SW480 (cell line): ENCODE measurements at places on chromosomes 2 and 18.

DNA sequence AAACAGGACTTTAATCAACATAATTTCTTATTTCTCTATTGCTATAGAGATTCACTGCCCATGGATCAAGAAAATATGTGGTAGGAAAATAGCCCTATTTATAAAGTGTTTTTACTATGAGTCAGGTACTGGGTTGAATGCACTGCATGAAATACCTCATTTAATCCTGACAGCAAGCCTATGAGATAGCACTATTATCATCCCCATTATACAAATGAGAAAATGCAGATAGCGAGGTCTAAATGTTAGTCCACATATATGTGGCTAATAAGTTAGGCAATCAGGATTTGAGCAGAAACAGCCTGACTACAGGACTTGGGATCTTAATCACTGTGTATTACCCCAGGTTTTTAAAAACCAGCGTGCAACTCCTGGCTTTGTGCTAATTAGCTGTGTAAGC is 8.5 kb upstream of the LYPD1 start:
- no peak for DNase-seq

- DNase-seq: no peak
Measured at GRCh38 chr18:63162271-63163014, 157.1 kb downstream of the BCL2 start.

DNA sequence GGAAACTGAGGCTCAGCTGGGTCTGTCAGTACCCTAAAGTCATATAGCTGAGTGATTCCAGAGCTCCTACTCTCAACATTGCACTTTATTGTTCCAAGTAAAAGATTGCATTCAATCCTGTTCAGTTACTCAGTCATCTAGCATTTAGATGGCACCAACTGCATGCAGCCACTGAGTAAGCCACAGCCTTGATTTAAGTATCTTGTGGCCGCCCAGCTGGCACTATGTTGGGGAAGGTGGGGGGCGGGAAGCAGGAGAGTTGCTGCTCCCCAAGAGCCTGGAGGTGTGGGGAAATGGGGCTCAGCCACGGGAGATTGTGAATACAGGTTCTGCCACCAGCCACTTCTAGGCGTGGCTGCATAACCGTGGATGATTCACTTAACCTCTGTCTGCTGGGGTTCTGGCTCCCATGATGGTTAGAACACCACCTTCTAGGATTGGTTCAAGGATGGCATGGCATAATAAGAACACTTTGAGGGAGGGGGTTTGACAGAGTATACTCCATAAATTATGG is 17.1 kb downstream of the ZFP36L2 start:
- DNase-seq: no peak

DNA sequence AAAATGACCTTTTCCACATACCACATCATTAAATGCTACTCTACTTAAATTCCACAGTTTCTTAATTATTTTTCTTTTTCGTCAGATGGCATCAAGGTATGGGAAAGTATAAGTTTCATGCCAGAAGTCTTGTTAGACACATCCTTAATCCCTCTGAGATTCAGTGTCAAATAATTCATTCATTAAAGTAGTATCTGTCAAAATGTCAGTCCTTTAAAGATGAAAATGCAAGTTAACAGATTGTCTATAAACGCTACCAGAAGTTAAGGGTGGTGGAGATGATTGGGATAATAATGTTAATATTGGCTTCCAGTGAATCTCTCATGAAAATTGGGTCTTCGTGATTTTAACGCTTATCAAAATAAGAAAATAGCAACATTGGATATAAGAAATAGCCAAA is 504.2 kb upstream of the LINC00305 start:
- DNase-seq: no peak

DNA sequence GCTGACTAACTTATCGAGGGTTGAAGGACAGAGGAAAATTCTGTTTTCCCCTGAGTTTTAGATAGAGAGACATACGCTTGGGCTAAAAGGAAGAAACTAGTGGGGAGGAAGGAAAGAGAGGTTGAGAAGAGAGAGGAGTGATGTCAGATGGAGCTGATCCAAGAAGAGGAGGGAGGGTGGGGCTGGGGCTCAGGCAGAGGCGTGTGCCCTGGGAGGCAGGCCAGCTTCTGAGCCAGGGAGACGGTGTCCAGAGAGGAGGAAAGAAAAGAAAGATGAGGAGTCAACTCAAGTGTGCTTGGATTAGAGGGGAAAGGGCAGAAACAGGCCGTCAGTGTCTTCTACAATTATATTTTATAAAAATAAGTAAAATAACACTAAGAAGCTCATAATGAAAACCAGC is 56.2 kb downstream of the EMILIN2 start:
- no peak for DNase-seq
